ENCODE measurements at places on chromosomes 5 and 9.

GRCh38 chr5:63125862-63126261 lies 547.2 kb downstream of the LRRC70 start:
- no peak for DNase-seq

- peak; percentile 56 for DNase-seq
These were observed 813 bp upstream of the AGTPBP1 start for GRCh38 chr9:85742597-85742936.

DNA sequence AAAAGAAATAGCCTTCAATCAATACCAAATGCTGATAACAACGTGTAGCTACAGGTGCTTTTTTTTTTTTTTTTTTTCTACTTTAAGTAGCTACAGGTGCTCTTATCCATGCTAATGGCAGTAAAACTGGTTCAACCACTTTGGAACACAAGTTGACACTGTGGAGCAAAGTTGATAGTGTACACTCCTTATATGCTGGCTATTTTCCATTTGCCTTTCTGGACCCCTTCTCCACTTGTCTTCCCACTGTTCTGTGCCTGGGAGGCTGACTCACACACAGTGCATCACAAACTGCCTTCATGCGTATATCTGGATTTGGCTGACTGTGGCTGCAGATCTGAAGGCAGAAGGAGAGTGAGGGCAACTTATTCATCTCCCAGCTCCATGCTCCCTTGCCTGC lies 247.9 kb downstream of the MSX2 start:
- no peak for DNase-seq

DNA sequence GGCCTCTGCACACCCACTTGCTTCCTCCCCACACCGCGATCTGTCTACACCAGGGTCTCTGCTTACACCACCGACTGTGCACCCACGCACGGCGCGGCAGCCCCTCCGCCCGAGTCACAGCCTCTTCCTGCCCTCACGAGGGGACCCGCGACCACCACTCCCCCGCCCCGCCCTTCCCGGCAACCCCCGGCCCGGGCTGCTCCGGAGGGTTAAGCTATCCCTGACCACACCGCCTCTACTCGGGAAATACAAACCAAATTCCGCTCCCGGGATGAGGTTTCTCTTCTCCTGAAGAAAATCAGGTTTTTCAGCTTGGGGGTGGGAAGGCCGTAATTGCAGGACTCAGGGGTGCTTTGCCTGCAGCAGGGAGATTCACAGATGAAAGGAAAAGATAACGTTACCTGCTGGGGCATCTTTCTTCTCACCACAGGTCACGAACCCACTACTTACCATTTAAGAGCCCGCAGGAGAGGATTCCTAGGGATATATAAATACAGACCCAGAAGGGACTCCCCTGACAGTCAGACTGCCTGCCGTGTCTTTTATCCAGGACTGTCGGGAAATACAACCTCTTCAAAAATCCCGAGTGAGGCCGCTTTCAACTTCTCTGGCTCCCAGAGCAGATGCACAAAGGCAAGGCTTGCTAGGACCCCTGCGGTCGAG lies 63.5 kb downstream of the ROR2 start:
- DNase-seq, result no peak

DNA sequence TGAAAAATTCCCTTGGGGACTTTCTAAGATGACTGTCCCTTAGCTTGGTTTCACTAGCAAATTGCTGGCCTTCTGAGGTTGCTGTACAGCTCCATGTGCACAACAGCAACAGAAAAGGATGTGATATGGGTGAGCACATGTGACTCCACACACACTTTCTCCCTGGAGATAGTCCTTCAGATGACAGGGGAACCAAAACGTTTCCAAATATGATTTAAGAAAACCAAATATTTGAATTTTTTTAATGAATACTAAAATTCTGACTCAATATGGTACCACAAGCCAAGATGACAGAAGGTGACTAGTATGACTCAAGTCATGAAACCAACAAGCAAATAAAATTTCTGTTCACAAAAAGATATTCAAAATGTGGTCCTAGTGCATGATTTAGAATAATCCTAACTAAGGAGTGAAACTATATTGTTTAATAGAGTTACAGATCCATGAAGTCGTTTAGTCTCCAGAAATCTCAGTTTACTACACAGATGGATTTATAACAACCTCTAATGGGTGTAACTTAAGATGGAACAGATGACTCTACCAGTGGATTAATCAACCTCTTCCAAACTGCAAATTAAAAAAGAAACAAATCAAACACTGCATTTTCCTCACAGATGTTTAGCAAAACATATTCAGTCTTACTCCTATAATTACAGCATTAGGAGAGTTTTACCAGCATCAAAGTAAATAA lies 144.8 kb upstream of the PIK3R1 start:
- no peak for DNase-seq

GRCh38 chr5:31027721-31028120 lies 165.8 kb upstream of the CDH6 start:
- DNase-seq, result no peak

- no peak for DNase-seq
These were observed 79.7 kb upstream of the FCN2 start for GRCh38 chr9:134800791-134801339.

Data from HL-60 (cell line).